ENCODE measurements at places on chromosomes 11 and 22.

DNA sequence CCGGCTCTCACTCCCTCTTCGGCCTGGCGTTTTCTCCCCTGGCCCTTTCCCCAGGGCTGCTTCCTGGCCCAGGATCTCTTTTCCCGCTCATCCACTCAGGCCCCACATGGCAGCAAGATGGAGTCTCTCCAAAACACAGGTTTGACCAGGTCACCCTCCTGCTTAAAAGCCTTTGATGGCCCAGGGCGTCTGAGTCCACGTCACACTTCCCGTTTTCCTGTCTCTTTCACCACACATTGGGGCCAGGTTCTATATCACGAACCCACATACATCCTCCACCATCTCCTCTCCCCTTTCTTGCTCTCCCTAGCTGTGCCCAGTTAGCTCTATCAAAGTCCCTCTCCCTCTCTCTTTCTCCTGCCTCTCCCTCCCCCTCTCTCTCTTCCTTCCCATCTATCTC is 7.8 kb upstream of the LRRC32 start:
- DNase-seq: no peak

GRCh38 chr11:117875382-117876058 is 938 bp downstream of the FXYD6 start:
- peak; percentile 40 for DNase-seq

GRCh38 chr11:10900681-10901415 is 43.0 kb upstream of the ZBED5 start:
- no peak for DNase-seq

DNA sequence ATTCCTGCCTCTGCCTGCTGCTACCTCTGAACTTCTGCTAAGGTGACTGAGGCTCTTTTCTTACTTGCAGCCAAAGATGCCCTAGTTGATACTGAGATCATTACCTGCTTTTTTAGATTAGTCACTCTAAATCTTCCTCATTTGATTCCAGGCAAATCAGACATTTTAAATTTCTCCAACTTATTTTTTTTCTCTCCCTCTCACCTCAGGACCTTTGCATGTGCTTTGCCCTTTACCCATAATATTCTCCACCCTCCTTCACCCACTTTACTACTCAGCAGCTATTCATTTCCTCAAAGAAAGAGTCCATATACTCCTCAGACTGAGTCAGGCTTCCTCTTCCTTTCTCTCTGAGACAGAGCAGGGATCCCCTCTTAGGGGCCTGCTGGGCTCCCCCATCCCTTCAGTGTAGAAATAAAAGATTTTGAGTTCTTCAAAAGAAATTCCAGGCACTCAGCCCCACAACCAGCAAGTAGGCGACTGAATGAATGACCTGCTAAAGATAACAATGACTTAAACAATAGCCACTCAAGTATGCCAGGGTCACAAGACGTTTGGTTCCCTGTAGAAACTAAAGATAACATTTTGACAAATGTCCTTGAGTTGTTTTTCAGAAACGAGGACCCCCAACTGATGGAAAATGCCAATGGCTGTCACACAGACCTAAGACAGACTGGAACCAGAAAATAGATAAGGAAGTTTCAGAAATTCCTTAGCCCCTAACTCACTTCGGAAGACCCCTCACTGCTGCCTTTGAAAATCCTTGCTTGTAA is 104.2 kb downstream of the MTNR1B start:
- DNase-seq: no peak

- no peak for DNase-seq
Observed at GRCh38 chr11:57475671-57476046, 15.3 kb downstream of the RTN4RL2 start.

- no peak for DNase-seq
Observed at GRCh38 chr22:17945888-17946648, 78.3 kb downstream of the MICAL3 start.

- no peak for DNase-seq
Observed at GRCh38 chr11:104043142-104043541, 6.7 kb downstream of the DDI1 start.

- no peak for DNase-seq
Observed at GRCh38 chr11:47478651-47479329, 29.9 kb upstream of the RAPSN start.

GRCh38 chr11:1759151-1759850 is 4.4 kb downstream of the CTSD start:
- no peak for DNase-seq

DNA sequence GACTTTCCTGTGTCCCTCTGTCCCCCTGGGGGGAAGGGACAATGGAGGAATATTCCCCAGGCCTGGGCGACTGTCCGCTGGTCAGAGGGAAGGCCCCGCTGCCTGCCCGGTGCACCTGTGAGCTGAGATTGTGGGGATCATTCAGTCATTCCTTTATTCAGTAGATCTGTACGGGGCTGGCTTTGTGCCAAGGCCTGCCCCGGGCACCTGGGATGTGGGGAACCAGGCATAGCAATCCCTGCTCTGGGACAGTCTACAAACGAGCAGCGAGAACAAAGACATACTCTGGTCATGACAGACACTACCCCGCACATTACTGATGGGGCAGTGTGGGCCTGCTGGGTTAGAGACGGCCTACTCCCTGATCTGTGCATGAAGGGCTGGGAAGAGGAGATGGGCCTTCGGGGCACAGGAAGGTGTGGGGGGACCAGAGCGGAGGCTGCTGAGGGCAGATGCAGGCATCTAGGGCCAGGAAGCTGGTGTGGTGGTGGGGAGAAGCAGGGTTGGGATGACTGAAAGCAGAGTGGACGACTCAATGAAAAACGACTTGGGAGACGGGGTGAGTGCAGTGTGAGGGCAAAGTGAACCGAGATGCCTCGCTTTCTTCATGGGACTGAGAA is 1.8 kb upstream of the MYO7A start:
- DNase-seq: no peak

- DNase-seq: no peak
Observed at GRCh38 chr11:62707277-62707861, at the start of the genes BSCL2 and GNG3. Gene BSCL2 (minus strand): TSS chr11:62707424. CDS start chr11:62707195, 229 bp downstream. Gene GNG3 (plus strand): TSS chr11:62707676. CDS start chr11:62708296, 620 bp downstream.

- no peak for DNase-seq
Observed at GRCh38 chr11:118212781-118213191, 12.0 kb downstream of the JAML start.

GRCh38 chr22:40571887-40572286 is 64.6 kb downstream of the MRTFA start:
- no peak for DNase-seq

GRCh38 chr22:44526779-44527126 is 28.7 kb upstream of the RTL6 start:
- no peak for DNase-seq

DNA sequence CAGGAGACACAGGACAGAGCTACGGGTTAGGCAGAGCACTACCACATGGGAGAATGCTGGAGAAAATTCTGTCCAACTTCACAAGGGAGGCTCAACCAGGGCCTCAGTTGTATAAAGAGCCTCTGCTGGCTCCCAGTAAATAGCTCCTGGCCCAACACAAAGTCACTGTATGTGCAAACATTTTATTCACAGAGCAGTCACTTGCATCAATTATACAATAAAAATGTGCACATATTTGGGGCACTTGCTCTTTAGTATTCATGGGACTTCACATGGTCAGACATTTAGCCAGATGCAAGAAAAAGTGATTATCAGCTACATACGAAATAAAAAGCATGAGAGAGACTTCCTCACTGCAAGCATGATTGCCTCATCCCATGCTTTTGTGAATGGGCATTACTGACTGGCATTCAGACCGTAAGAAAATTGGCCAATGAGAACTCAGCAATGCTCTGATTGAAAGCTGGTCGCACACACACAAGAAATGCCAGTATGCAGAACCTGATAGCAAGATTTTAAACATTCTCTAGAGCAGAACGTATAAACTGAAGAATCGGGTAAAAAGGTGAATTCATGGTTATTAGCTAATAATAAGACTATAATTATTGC is 39.4 kb downstream of the BLID start:
- DNase-seq: no peak

DNA sequence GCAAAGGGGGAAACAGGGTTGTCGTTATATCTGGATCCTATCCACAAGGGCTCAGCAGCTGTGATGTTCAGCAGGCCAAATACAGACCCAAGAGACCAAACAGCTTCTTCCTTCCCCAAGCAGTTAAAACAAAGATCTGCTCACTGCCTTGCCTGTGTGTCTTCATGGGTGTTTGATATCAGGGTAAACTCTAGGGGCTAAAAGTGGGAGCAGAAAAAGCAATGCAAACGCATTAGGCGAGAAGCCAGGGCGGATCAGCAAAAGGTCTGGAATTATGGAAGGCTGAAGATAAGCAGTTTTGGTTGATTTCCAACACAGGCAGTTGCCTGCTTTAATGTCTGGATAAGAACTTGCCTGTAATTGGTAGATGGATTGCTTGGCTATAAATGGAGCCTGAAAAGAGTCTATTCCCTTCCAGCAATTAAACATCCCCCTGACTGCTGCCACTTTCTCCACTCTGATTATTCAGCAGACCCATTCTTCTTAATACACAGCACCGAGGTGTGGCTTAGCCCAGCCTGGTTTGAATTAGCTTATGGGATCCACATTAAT is 126.3 kb downstream of the COMMD9 start:
- no peak for DNase-seq

DNA sequence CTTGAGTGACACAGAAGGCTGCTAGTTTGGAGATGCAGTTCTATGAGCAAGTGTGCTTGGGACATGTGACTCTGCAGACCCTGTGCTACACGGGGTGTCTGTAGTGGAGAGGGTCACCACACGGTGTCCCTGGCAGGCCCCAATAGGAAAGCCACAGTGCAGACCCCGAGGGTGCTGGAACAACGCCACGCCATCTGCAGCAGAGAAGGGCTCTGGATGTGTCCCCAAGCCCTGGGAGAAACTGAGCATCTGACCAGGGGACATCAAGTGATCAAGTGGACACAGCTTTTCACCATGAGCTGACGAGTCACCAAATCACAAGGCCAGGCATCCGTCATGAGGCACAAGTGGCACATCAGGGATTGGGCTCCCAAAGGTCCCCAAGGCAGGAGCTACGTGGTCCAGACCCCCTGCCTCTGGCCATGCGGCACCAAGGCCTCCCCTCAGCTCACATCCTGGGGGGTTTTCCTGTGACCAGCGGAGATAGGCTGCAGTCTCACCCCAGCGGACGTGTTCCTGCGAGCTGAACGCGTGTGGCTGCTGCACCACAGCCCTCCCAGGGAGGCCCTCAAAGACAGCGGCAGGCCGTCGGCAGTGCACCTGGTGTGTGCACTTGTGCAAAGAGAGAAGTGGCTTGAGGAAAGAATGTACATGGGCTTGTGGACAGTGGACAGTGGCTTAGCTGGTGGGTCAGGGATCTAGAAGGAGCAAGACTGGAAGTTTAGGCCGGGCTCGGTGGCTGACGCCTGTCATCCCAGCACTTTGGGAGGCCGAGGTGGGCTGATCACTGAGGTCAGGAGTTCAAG is 96.7 kb downstream of the RPS6KA4 start:
- no peak for DNase-seq

DNA sequence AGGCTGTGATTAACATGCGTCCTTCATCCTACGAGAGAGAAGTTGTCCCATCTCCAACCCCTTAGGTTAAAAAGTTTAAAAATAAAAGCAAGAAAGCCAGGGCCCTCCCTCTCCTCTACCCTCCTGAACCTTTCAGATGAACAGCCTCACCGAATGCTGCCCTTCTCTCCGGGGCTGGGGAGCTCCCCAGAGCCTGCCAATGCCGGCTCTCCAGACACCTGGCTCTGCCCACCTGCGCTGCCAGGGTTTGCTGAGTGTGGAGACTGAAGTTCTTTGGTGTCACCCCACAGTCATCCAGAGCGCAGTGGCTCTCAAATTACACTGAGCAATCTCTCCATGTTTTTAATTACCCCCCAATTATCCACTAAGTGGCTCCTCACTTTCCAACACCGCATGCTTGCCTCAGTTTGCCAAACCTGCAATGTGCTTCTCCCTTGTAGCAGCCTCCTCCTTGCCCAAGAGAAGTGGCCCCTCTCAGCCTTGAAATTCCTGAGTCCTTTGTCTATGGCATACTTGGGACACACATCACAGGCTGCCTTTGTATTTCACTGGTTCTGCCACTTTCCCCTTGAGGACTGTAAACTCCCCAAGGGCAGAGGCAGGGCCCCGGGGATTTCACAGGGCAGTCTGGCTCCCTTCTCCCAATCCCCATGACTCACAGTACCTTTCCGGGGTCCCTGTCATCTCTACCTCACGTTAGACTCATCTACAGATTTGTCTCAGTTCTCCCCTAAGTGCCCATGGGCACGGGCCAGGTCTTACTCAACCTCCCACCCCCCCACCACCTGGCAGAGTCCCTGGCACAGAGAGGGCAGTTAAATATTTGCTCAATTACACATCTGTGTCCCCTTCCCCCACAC is 2.0 kb downstream of the MYH9 start:
- DNase-seq: peak; percentile 88

DNA sequence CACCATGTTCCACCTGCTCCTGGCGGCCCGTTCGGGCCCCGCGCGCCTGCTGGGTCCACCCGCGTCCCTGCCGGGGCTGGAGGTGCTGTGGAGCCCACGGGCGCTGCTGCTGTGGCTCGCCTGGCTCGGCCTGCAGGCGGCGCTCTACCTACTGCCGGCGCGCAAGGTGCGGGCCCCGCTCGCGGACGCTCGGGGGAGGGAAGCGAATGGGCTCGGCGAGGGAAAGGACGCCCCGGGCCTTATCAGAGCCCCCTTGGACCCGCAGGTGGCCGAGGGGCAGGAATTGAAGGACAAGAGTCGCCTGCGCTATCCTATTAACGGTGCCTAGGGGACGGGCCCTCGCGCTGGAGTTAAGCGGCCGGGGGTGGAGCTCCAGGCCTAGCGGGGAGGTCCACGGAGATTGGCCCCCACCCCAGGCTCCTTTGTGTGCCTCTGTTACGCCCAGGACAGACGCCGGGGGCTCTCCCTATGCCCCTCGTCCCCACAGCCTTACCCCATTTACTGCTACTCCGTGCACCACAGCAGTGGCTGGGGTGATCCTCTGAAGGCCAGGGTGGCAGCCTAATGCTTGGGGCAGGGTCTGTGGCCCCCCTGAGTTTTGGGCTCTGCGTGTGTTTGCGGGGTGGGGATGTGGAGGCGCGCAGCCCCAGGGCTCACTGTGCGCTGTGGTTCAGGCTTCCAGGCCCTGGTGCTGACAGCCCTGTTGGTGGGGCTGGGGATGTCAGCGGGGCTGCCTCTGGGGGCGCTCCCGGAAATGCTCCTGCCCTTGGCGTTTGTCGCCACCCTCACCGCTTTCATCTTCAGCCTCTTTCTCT is 1.1 kb downstream of the TM7SF2 start:
- DNase-seq: peak; percentile 84

DNA sequence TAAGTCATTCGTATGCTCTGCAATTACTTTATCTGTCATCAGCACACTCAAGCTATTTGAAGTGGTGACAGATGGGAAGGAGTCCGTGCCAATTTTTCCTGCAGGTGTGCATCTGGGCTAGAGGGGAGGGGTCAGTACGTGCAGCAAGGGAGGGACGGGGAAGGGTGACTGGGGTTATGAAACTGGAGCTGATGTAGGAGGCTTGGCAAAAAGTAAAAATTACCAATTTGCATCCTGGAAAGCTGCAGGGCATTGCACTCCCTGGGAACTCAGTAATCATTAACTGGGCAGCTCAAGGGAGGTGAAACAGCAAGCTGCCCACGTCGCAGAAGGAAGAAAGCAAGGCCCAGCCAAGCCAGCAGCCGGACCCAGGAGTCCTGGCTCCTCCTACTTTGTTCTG is 87.1 kb upstream of the TMEM45B start:
- DNase-seq: no peak

Data from activated CD4-positive, alpha-beta memory T cell treated with anti-CD3 and anti-CD28 coated beads for 36 hours (primary cell).